ENCODE measurements at places on chromosomes 12 and 14.
A peak's percentile ranks its signal among the peaks of the same experiment; 100 is the strongest.

GRCh38 chr14:33475623-33476022 lies 475.3 kb downstream of the EGLN3 start:
- DNase-seq, result peak; percentile 70

GRCh38 chr14:91477388-91477787 lies 32.7 kb downstream of the PPP4R3A start:
- no peak for DNase-seq

GRCh38 chr12:95463050-95463449 lies 10.9 kb upstream of the METAP2 start:
- no peak for DNase-seq

DNA sequence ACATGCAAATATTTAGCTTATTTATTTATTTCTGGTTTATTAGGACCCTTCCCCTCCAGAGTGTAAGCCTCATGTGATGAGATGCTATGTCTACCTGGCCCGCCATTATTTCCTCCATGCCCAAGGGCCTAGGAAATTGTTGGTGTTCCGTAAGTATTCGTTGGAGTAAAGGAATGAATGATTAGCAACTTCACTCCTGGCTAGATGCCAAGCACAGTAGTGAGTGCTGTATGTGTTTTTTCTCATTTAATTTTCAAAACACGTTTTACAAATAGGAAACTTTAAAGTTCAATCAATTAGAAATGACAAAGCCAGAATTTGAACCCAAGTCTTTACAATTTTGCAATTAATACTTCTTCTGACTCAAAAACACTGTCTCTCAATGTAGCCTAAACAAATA lies 253.8 kb downstream of the BCAT1 start:
- DNase-seq, result no peak

- peak; percentile 75 for DNase-seq
Observed at GRCh38 chr12:97148941-97149559, 242.0 kb downstream of the NEDD1 start.

DNA sequence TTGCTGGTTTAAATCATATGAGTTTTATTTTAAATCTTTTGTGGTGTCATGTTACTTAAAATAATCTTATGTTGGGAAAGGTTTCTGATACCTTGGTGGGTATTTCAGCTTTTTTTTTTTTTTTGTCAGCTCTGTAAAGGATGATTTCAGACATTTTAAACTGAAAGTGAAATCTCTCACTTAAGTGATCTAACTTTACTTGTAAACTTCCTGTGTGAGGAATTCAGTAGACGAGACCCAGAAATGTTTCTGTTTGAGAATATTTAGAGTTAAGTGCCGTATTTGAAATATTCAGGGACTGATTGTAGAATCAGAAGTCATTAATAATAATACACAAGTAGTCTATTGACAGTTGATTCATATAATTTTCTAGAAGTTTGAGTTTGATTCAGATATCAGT lies 37.8 kb downstream of the PROX2 start:
- DNase-seq, result no peak

DNA sequence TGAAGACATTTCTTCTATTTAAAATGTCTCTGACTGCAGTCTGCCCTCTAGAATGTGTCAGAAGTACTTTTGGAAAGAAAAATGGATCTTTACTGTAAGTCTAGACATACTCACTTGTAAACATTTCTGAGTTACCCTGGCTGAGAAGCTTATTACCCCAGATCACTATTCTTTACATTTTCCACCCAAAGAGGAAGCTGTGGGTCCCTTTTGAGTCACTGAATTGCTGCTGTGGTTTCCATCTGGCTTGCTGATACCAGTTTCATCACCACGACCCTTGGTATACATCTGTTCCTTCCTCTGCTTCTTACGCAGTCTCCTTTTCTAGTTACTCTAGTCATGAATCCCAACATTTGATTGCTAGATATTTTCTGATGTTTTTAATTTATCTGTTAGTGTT lies 20.2 kb upstream of the CLEC4D start:
- DNase-seq, result no peak

- DNase-seq, result no peak
Observed at GRCh38 chr12:95890958-95891357, 32.2 kb downstream of the SNRPF start.

GRCh38 chr12:6423267-6424007 lies 21.3 kb upstream of the CD27 start:
- peak; percentile 92 for DNase-seq

- no peak for DNase-seq
Observed at GRCh38 chr12:5466521-5466960, 34.6 kb downstream of the NTF3 start.

GRCh38 chr12:113462117-113462774 lies 9.4 kb downstream of the LHX5 start:
- DNase-seq, result peak; percentile 87
